ENCODE measurements at places on chromosomes 2 and 18. TPM values are rescaled to one million over a fixed set of nuclear protein-coding genes. Genes with fewer than 3 reads are reported as not detected.

The SCN2A gene
- total RNA-seq = 0.36 TPM

The EGR4 gene
- total RNA-seq = not detected

The CUL3 gene
- 73.1 TPM for total RNA-seq

The FEV gene
- not detected for total RNA-seq

The CCDC178 gene
- 2.8 TPM for total RNA-seq

The BCL11A gene
- total RNA-seq = 0.79 TPM

The HOXD9 gene
- total RNA-seq = 1.5 TPM

- DNase-seq = no peak
Measured at GRCh38 chr2:180955101-180955500, 25.3 kb upstream of the UBE2E3 start.

- no peak for DNase-seq
Measured at GRCh38 chr2:69770193-69770702, 28.3 kb downstream of the ANXA4 start.

DNA sequence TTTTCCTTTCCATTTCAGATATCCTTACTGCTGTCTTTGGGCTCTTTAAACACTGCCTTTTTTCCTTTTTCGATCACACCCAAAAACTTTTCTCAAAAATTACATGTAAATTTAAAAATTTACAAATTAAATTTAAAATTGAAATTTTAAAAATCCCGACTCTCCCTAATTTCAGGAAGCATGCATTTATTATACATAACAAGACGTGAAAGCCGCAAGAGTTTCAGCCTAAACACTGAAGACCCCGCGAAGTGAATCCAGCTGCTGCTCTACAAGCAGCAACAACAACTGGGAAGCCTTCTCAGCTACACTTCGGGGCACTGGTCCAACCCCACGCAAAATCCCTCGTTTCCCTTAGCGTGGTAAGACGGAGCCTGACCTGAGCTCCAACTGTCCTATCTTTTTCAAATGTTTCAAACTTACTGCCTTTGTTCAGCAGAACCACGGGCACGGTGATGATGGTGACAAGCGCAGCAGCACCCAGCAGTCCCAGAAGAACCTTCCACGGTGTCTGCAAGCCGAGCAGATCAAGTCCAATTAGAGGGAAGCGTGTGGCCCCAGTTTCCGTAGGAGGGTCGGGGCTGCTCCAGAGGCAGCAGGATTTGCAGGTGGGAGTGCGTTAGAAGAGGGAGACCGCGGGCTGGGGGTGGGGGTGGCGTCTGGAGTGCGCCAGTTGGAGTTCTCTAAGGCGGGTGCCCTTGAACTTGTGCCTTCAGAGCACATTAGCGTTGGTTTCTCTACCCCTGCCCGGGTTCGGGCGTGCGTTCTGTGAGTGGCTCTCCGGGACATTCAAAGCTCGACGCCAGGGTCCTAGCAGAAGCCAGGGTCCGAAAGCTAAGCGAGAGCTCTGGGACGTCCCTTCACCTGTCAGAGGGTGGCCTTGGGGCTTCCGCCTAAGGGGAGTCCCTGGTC, 783 bp downstream of the DPP4 start:
- DNase-seq = no peak

- no peak for DNase-seq
Measured at GRCh38 chr2:107091163-107091864, 205.3 kb upstream of the ST6GAL2 start.

DNA sequence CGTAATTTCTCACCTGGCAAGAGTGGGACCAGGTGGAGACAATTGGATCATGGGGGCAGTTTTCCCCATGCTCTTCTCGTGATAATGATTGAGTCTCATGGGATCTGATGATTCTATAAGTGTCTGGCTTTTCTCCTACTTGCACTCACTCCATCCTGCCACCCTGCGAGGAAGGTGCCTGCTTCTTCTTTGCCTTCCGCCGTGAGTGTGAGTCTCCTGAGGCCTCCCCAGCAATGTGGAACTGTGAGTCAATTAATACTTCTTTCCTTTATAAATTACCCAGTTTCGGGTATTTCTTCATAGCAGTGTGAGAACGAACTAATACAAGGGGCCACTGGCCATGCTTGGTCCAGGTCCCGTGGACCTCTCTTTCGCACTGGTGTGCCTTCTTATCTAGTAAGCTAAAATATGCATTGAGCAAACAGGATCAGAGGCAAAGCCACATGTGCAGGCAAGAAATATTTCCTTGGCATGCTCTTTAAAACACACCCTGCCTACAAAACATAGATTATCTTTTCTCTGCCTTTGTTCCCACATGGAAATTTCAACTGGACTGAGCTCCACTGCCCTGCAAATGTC, 821.1 kb downstream of the TRIB2 start:
- no peak for DNase-seq

DNA sequence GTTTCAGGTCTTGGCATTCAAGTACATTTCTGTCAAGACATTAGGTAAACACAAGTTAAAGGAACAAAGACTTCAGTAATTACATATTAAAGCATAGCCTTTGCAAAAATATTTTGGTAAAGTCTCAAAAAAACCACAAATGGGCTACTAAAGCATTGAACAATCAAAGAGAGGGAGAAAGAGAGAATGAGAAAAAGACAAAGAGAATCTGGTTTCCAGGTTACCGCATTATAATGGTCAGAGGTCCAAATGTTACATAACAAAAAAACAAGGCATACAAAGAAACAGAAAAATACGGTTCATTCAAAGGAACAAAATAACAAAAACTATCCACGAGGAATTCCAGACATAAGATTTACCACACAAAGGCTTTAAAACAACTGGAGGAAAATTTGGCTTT, 327.9 kb downstream of the AKAIN1 start:
- DNase-seq = no peak

DNA sequence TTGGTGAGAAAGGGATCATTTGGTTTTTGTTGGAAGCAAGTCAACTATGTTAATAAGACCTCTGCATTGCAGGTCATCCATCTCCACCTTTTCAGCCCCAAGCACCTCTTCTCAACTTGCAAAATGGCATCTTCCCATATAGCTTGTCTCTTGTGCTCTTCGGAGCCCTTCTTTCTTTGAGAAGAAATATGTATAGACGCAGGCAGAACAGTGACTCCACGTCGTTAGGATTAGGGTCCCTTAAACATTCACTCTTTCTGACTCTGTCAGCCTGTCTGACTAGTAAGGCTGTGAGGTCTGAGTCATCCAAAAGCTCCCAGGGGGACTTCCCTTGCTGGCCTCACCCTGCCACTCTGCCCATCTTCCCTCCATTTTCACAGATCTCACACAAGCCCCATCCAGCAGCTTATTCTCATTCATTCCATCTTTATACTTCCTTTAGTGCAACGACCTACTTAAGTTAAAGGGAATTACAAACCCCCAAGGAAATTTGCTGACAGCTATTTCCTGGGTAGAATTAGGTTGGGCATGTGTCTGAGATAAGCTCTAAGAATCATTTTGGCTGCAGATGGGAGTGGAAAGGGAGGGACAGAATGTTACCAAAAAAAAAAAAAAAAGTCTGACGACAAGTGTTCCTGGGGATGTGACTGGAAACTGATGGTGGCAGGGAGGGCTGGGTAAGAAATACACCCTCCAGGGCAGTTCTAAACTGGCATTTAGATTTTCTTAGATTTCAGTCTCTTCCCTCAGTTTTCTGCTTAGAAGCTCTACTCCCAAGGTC, 37.7 kb upstream of the MEX3C start:
- no peak for DNase-seq

- no peak for DNase-seq
Measured at GRCh38 chr2:60553495-60554073, at the start of gene BCL11A. Gene BCL11A (minus strand): TSS chr2:60553654. CDS start chr2:60553270, 384 bp downstream.

GRCh38 chr2:234427081-234428061, 69.5 kb downstream of the ARL4C start:
- no peak for DNase-seq

- DNase-seq = no peak
Measured at GRCh38 chr2:238571661-238572372, 145.1 kb downstream of the ASB1 start.

GRCh38 chr2:19801367-19802080, 100.3 kb downstream of the TTC32 start:
- DNase-seq = peak; percentile 46

- DNase-seq = no peak
Measured at GRCh38 chr2:127551221-127551930, 15.9 kb downstream of the MYO7B start.

- no peak for DNase-seq
Measured at GRCh38 chr2:140770645-140771044, 1360.2 kb downstream of the LRP1B start.

GRCh38 chr2:143635302-143635701, 506.1 kb downstream of the ARHGAP15 start:
- DNase-seq = no peak

All from omental fat pad (tissue), 4 donors.